ENCODE measurements at places on chromosomes 2 and 18. TPM values are rescaled to one million over a fixed set of nuclear protein-coding genes. Genes with fewer than 3 reads are reported as not detected.

GRCh38 chr2:6881046-6881445 lies 3.5 kb downstream of the RSAD2 start:
- DNase-seq, result no peak

DNA sequence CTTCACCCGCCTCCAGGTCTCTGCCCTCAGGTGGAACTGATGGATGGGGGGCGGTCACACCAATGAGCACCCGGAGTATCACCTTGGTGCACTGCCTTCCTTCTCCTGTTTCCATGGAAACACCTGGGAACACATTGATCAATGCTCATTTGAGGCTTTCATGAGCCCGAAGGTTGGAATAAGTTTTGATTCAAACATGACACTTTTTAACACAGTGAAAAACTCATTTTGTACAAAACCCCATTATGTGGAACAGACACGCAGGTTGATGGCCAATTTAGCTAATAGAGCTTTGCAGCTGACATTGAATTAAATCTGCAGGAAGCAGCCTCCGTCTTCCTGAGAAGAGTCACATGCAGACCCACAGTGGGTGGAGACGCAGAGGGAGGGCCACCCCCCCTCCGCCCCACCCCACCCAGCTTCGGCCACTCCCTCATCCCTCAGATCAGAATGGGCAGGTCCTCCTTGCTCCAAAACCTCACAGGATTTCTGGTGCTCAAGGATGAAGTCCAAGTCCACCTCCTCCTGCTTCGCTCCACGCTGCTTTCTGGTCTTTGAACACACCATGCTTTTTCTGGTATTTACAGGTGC lies 96.0 kb upstream of the MYCN start:
- no peak for DNase-seq

GRCh38 chr2:127423478-127423843 lies 5.2 kb downstream of the PROC start:
- peak; percentile 85 for DNase-seq

- DNase-seq, result no peak
Observed at GRCh38 chr2:44247924-44248323, 27.4 kb upstream of the SLC3A1 start.

DNA sequence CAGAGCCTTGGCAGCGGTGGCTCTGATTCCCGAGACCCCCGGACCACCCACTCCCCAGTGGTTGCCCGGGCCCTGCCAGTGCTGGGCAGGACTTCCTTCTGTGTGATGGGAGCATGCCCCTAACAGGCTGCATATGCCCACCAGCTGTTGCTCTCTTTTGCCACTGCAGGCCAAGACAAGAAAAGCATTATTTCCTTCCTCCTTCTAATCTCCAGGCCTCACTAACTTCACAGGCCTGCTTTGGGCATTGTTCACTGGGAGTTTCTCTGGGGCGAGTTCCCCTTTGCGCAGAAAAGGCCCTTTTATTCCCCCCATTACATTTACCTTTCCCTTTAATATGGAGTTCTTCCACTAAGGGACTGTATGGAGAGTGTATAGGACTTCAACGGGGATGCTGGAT lies 249.1 kb upstream of the SIX2 start:
- DNase-seq, result peak; percentile 29

GRCh38 chr2:226247289-226248275 lies 552.0 kb downstream of the IRS1 start:
- DNase-seq, result no peak

CCDC74A gene
- total RNA-seq, result 4.0 TPM

GRCh38 chr2:218003981-218004419 lies 1.2 kb upstream of the TNS1 start:
- DNase-seq, result peak; percentile 82

STPG4 gene
- not detected for total RNA-seq

MERTK gene
- total RNA-seq, result 141 TPM

PAX8 gene
- 1.5 TPM for total RNA-seq

GRCh38 chr2:162833345-162833744 lies 5.2 kb downstream of the KCNH7 start:
- DNase-seq, result no peak

DNA sequence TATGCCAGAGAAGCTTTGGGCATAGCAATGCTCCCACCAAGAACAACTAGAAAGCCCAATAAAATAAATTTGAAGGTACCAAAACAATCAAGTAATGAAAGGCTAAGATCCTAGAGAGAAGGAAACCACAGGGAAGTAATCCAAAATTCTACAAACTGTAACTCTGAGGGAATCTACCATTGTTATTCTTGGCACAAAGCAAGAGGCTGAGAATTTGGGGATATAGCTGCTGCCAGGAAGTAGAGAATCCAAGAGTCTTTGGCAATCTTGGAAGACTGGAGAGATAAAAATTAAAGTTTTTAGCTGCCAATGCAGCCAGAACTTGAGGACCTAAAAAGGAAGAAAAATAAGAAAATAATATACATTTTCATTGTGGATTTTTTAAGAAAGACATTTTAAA lies 68.5 kb downstream of the PIGN start:
- DNase-seq, result no peak

DNA sequence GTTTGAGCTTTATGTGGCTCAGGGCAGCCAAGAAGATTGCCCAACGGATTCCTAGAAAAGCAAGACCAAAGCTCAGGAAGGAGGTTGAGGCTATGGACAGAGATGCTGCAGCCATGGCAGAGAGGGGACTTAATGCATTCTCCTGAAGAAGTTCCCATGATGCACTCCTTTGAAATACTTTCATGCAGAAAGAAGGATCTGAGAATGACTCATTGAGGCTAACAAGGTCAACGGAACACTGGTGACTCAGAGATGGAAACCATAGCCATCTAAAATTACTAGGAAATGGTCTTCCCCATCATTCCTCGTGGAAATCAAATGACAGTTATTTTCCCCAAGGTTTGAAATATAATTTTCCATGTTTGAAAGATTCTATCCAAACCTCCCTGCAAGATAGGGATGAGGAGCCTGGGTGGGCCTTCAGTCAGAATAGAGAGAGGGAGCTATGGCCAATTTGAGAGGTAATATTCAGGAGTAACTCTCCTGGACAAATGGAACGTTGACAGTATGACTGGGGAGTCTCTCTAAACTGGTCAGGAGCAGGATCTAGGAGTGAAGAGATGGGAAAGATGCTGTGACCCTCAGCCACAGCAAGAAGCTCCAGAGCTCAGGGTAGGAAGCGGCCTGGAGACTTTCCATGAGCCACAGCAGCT lies 63.0 kb downstream of the REEP1 start:
- no peak for DNase-seq

DNA sequence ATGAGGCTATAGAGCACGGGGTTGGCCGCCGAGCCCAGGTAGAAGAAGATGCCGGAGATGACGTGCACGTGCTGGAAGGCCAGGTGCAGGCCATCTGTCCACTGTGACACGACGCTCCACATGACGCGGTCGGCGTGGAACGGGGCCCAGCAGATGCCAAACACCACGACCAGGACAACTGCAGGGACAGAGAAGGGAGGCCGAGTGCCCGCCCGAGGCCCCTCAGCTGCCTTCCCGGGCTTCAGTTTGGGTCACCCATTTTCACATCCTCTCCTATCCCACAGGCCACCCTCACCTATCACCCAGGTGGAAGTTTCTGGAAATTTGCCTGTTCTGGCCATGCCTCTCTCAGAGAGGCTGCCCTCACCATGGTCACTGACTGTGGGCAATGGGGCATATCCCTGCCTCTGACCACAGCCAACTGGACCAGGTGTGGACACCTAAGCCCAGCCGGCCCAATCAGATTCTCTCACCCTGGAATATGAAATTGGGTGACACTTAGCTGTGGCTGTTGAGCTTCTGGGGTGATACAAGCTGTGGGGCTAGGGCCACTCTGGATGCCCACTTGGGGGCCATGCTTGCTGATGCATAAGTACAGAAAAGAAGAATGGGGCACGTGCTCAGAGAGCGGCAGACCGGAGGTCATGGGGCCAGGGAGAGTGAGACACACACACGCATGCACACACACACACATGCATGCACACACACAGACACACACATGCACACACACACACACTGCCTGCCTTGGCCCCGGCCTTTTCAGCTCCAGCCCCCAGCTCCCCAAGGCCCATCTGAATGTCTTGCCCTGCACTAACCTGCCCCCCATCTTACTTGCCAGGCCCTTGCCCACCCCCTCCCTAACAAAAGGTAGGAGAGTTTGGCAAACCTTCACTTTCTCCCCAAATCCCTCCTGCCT lies 4.7 kb downstream of the NMUR1 start:
- DNase-seq, result no peak

DNA sequence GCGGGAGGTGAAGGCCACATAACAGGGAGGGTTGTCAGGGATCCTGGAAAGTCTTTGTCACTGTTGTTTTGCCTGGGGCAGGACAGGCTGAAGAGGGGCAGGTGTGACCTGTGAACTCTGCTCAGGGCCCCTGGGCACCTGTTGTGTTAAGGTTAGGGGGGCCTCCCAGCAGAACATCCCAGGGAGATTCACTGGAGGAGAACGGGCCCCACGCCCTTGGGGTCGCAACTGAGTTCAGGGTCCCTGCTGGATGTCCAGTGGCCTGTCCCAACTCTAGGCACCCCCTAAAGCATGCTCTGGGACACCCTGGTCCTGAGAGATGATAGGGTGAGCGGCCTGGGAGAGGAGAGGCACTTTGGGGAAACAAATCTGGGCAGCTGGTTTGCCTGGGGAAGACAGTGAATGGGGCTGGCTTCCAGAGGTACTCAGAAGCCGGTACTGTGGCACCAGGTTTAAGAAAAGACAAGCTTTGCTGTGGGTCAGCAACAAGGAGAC lies 22.9 kb downstream of the GPR35 start:
- no peak for DNase-seq

DNA sequence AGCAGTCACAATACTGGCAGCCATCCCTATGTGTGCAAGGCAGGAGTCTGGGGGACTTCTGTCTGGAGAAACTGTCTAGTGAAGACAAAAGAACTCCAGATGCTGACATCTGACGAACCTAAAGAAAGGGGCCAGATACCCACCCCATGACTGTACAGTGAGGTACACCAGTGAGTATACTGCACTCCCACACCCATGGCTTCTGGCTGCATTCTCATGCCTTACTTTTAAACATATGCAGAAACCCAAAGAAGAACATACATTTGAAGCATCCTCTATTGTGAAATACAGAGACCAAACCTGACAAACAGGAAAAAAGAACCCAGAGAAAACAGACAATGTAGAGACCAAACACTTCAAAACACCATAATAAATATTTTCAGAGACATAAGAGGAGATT lies 102.2 kb downstream of the ACTR3 start:
- DNase-seq, result no peak

Data from upper lobe of left lung (tissue), 6 donors.